ENCODE measurements at places on chromosomes 12 and 14.

DNA sequence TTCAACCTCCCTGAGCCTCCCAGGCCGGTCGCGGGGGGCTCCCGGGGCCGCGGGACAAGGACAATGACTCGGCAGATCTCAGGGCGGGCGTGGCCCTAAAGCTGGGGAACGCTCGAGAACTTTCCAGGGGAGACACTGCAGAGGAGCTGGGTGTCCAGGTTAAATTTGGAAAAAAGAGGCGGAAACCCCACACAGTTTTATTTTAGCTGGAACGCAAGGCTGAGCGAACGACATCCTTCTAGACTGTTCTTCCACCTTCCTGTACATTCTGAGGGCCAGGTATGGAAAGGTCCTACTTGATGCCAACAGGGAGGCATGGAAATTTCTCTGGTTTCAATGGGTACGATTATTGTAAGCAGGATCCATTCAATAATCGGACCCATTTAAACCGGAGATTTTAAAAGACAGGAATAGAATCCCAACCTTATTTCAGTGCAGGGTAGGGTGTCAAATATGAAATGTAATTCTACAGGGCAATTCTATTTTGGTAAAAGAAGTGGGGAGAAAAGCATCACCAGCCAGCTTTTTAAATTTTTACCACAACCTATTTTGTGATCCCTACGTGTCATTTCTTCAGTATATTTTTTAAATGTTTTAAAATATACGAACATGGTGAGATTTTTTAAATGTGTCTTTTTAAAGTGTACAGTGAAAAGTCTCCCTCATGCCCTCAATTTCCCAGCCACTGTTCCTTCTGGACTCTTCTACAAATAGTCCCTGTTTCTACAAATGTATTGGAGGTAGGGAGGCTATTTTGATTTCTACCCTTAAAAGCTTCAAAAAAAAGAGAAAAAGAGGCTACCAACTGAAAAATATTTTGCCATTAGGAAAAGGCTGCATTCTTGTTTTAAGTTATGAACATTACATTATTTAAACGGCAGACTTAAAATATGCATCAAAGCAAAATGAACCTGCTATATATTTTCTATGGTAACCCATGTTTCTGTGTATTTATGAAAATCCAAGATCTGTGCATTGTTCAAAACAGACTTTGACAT lies 1.1 kb upstream of the UBC start:
- DNase-seq, result no peak

DNA sequence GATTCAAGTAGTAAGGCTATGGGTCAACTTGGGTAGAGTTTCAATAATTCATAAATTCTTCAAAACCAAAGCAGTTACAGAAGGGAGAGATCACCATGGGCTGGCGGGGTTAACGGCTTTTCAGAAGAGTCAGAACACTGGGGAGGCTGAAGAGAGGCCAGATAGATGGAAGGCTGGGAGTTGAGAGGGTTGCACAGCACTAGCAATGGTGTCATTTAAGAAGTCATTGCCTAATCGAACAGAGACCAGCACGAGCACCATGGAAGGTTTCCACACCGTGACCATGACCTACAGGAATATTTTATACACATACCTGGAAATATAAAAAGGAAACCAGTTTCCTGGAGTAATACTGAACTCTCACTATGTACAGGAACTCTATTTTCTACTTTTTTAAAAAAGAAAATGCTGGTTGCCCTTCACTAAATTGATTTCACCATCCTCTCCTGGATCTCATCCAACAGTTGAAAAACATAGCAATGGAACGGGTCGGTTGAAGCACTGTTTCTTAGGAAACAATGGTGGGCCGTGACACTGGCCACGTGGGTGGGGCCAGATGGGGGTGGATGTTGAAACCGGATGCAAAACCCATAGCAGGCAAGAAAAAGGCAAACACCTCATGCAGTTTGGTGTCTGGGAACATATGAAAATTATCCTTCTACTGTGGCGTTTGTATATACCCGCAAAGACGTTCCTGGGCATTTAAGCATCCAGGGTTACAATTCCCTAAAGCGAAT lies 38.0 kb upstream of the RIN3 start:
- DNase-seq, result no peak

DNA sequence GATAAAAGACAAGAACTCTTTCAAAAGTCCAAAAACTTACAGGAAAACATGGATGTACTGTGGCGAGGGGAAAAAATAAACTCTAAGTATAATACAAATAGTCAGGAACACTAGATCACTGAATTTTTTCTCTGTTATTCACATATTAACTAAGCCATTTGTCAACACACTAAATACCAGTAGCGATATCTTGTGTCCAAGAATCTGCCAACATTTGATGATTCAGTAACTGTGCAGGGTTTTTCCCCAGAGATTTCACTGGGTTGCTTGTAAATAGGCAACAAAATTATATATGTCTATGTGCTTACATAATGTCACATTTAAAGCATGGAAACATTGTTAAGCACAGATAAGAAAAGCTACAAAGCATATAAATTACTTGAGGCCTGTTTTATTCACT lies 205.9 kb downstream of the KIF21A start:
- DNase-seq, result no peak

DNA sequence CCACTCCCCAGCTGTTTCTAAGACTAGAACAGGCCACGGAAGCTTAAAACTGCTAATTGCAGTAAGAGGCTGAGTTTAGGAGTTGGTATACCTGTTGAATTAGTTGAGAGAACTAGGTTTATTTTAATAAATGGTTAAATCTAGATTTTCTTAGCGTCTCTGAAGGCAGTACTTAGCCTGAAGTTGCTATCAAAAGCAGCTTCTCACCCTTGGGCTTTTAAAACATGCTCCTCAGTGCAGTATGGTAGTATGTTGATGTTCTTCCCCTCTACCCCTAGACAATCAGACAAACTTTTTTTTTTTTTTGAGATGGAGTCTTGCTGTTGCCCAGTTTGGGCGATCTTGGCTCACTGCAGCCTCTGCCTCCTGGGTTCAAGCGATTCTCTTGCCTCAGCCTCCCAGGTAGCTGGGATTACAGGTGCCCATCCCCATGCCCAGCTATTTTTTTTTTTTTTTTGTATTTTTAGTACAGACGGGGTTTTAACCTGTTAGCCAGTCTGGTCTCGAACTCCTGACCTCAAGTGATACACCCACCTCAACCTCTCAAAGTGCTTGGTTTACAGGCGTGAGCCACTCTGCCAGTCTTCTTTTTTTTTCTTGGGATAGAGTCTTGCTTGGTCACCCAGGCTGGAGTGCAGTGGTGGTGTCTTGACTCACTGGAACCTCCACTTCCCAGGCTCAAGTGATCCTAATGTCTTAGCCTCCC lies 6.8 kb downstream of the SRSF5 start:
- DNase-seq, result no peak

GRCh38 chr12:93824514-93825500 lies 147.6 kb downstream of the CRADD start:
- no peak for DNase-seq

GRCh38 chr12:51011955-51012354 lies 14.2 kb downstream of the SLC11A2 start:
- DNase-seq, result no peak

DNA sequence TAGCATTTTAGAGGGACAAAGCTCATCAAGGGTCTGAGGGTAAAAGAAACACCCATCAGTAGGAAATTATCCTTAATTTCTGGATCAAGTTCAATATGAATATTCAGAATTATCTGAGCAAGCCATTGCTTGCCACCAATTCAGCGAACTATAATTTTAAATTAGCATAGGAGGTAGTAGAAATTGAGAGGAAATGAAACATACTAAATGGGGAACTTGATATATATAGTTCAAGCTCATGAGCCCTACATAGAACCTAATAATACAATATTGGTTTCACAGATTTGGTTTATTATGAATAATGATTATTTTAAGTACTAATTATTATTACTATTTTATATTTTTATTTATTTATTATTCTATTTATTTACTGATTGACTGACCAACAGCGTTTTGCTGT lies 42.1 kb upstream of the GXYLT1 start:
- no peak for DNase-seq

DNA sequence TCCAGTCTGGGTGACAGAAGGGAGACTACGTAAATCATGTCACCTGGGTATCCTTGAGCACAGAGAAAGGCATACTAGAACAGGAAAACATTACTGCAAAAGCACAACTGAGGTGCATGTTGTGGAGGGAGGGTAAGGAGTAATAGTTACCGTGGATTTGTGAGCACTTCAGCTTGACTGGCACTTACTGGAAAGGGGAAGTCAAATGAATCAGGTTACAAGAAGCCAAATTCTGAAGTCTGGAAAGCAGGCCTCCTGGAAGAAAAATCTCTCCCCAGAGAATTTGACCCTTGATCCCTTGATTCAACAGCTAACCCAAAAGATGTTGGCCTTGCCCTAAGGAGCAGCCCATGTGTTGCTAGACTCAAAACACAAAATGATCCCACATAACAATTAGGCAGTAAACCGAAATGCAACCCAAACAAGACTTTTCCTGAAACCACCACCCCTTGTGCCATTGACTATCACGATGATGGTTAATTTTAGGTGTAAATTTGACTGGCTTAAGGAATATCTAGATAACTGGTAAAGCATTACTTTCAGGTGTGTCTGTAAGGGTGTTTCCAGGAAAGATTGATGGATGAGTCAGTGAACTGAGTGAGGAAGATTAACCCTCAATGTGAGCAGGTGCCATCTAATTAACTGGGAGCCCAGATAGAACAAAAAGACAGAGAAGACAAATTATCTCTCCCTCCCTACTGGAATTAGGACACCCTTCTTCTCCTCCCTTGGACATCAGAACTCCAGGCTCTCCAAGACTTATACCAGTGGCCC lies 108.8 kb downstream of the SLC25A21 start:
- DNase-seq, result no peak

GRCh38 chr14:99546234-99546879 lies 57.6 kb downstream of the CCDC85C start:
- DNase-seq, result no peak

DNA sequence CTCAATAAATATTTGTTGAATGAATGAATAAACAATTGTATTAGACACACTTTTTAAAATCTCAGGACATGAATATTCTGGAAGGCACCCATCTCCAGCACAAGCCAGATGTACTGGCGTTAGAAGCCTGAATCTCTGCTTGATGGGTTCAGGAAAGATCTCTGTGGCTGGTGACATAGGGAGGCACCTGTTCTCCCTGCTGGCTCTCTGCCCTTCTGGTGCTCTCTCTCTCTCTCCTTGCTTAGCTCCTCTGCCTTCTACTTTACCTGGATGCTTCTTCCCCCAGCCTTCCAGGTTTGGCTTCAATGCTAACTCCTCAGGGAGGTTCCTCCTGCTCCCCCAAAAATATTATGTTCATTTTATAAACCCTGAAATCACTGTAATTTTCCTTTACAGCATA lies 1.5 kb downstream of the CYP46A1 start:
- DNase-seq, result no peak

GRCh38 chr12:57837864-57838562 lies 8.5 kb downstream of the CTDSP2 start:
- DNase-seq, result peak; percentile 4

DNA sequence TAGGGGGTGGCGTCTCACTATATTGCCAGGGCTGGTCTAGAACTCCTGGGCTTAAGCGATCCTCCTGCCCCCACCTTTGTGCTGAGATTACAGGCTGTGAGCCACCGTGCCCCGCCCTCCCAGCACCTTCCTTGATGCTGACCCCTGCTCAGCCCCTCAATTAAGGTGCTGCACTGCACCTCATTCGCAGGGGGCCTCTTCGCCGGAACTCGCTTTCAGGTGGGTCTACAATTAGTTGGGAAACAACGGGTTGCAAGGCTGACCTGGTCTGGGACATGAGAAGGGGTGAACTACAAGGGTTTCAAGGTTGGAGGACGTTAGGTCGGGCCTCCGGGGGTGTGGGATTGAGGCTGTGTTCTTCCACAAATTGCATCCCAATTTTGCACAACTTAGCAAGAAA lies 1.2 kb upstream of the NOP2 start:
- DNase-seq, result no peak

- no peak for DNase-seq
These were observed 29.4 kb downstream of the SCN8A start for GRCh38 chr12:51620448-51620847.

DNA sequence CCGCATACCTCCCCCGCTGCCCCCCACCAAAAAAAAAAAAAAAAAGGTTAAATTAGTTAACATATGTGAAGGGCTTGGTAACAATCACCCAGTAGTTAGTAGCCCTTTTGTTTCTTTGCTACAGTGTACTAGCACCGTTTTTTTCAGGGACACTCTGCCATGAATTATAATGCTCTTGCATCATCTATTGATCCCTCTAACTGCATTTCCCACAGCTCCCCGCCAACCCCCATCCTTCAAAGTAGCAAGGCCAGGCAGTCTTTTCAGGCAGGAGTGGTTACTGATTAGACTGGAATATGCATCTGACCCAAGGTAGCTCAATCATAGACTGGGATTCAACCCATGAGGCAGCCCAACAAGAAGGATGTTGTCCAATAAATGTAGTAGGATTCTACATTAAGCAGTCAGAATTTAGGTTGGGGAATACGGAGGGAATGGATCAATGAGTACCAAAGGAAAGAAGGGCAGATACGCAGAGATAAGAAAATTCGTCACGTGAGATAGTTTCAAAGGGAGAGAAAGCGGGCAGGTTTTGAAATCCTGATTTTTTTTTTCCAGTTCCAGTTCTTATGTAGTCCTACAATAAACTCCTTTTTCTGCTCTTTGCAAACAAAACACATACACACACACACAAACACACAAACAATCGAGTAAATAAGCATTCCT lies 39.8 kb upstream of the CRACR2A start:
- DNase-seq, result no peak

DNA sequence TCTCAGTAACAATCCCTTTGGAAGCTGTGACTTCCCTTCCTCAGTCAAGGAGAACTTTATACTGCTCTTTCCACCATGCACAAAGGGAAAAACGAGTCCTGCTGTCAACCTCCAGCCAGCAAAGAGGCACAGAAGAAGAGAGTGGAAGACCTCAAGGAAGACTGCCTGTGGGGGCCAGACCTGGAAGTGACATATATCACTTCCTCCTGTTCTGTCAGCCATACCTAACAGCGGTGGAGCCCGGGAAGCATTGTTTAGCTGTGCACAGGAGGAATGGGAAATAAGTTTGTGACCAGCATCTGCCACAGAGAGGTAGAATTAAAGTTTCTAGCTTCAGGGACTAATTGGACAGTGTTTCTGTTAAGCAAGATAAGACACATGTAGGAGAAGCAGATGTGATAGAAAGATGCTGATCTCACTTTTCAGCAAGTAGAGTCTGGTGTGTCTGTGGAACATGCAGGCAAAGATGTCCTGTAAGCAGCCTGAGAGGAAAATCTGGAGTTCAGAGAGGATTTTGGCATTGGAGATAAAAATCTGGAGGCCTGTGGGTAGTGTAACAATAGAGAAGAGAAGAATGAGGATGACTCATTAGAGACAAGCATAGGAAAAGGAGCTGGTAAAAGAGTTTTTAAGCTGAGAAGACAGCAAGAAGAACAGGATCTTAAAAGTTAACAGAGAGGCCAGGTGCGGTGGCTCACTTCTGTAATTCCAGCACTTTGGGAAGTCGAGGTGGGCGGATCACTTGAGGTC lies 141.6 kb upstream of the CPSF6 start:
- no peak for DNase-seq

DNA sequence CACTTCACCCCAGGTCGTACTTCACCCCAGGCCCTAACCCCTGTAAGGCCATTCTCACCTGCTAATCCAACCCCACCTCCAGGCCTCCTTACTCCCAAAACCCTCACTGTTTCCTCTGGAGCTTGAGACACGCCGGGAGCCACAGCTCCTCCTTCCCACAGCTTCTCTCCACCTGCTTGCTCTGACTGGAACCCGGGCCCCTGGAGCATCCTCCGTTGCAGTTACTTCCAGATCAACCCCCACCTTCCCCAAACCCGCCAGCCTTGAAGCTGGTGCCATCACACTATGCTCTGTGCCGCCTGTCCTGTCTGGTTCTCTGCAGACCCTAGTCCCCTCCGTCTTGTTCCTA lies 34.6 kb upstream of the PPP2R5C start:
- no peak for DNase-seq

- no peak for DNase-seq
These were observed 107.7 kb upstream of the CAND1 start for GRCh38 chr12:67161322-67161918.

Data from NCI-H1092 treated with DMSO at 0.1 percent for 48 hours (cell line).